ENCODE measurements at places on chromosomes 16 and 17.
A peak's percentile ranks its signal among the peaks of the same experiment; 100 is the strongest.

DNA sequence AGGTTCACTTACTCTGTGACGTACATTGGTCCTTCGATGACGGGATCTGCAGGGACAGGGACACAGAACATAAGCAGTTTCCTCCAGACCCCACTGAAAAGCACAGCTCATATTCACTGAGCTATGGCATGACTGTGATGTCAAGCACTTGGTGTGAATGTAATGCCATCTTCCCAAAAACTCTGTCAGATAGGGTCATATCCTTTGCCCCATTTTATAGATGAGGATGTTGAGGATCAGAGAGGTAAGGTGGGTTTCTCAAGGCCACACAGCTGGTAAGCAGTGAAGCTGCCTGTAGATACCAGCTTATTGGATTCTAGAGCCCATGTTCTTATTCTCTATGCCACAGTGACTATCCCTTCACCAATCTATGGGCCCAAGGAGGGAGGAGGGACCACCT lies 2.5 kb downstream of the ERN2 start:
- DNase-seq = no peak

DNA sequence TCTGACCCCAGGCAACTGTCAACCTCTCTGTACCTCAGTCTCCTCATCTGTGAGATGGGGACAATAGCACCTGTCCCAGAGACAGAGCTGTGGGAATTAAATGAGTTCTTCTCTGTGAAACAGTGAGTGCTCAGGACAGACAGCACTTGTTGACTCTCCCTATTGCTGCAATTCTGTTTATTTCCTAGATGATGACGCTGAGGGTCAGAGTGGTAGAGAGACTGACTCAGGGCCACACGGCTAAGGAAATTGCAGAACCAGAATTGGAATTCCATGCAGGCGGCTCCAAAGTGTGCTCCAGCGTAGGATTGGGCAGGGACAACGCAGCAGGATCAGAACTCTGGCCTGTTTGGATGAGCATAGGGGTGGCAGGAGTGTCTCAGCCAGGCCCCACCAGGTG lies 302.2 kb downstream of the C16orf95 start:
- DNase-seq = no peak

- no peak for DNase-seq
Observed at GRCh38 chr17:77440560-77440981, 299.8 kb downstream of the SEC14L1 start.

GRCh38 chr16:66131156-66131807 lies 235.2 kb upstream of the CDH5 start:
- no peak for DNase-seq

DNA sequence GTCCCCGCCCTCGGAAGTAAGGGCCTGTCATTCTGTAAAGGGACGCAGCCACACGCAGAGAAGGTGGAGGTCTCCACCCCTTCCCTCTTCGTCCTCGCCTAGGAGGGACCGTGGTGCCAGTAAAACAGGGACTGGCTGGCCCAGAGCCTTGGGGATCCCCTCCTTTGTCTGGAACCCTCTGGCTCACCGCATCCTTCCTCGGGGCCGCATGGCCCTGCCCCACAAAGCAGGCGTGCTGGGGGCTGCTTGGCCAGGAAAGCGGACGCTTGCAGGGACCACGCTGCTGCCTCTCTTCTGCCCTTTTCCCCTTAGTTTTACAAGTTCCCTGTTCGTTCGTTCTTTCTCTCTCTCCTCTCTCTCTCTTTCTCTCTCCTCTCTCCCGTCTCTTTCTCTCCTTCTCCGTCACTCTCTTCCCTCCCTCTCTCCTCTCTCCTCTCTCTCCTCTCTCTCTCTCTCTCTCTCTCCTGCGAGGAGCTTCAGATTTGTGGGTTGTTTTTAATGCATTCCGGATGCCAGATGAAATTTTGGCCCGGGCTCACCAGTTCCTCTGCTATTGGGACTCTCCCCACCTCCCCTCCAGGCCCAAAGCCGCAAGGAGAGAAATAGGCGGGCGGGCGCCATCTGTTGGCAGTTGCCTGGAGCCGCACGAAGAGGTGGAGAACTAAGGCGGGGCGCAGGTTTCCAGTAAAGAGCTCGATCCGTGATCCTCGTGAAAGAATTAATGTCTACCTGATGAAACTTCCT lies 35.1 kb upstream of the CDRT4 start:
- no peak for DNase-seq

GRCh38 chr17:57557416-57557815 lies 187.7 kb downstream of the CCDC182 start:
- no peak for DNase-seq

DNA sequence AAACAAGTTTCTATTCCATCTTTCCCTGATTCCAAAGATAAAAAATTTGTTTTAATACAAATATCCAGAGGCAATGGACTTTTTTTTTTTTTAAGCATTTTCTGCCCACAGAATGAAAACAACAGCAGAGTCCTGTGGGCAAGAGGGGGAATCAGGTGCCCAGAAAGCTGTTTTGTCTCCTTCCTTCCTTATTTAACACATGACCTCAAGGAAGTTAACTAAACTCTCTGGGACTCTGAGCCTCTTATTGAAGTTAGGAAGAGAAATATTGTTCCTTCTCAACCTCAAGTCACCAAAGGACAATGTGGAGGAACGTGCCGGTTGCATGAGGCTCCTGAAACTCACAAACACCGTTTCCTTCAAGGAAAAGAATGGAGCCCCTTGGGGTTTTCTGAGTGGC lies 34.9 kb downstream of the LITAF start:
- no peak for DNase-seq

DNA sequence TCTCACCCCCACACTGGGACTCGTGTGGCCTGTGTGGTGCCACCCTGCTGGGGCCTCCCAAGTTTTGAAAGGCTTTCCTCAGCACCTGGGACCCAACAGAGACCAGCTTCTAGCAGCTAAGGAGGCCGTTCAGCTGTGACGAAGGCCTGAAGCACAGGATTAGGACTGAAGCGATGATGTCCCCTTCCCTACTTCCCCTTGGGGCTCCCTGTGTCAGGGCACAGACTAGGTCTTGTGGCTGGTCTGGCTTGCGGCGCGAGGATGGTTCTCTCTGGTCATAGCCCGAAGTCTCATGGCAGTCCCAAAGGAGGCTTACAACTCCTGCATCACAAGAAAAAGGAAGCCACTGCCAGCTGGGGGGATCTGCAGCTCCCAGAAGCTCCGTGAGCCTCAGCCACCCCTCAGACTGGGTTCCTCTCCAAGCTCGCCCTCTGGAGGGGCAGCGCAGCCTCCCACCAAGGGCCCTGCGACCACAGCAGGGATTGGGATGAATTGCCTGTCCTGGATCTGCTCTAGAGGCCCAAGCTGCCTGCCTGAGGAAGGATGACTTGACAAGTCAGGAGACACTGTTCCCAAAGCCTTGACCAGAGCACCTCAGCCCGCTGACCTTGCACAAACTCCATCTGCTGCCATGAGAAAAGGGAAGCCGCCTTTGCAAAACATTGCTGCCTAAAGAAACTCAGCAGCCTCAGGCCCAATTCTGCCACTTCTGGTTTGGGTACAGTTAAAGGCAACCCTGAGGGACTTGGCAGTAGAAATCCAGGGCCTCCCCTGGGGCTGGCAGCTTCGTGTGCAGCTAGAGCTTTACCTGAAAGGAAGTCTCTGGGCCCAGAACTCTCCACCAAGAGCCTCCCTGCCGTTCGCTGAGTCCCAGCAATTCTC lies 27.4 kb downstream of the STH start:
- no peak for DNase-seq

DNA sequence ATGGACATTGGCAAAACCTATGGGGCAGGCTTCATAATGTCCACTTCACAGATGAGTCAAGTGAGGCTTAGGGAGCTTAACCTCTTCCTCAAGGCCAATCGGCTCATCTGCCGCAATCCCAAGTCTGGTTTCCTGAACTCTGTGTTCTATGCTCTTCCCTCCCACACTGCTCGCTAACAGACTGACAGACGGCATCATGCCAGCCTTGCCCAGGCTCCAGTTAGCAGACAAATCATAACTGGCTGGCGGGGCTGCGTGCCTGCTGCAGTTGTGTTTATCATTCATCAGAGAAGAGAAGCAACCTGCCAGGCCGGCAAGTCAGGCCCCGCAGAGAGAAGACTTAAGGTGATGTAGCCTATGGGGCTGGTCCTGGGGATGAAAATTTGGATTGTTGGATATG lies 216.2 kb upstream of the ASIC2 start:
- no peak for DNase-seq

GRCh38 chr17:42180411-42180921 lies 476 bp downstream of the KCNH4 start:
- DNase-seq = no peak

DNA sequence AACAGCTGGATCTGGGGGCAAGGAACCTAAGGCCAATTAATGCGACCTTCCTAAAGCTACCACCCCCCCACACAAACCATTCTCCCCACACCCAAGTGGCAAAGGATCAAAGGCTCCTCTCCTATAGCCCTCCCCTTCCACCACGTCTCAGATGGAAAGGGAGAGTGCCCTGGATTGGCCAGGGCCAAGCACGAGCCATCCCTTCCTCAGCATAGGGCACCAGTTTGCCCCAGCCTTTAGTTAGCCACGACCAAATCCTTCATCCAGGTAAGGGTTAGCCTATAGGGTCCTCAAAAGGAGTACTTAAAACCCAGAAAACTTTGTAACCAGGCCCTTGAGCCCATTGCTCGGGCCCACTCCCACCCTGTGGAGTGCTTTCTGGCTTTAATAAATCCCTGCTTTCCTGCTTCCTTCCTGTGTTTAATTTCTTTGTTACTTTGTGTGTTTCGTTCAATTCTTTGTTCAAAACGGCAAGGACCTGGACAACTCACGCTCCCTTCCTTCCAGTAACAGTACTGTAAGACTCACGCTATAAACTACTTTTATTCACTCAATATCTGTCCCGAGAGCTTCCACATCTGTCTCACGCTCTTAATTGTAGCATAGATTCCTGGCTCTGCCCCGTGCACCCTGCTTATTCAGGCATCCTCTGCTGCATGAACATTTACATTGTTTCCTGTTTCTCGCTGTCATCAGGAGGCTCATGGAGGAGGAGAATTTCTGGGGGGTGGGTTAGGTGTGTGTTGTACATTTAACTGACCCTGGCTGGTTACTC lies 62.3 kb downstream of the TNFRSF13B start:
- no peak for DNase-seq

GRCh38 chr16:65418435-65418834 lies 296.6 kb upstream of the CDH11 start:
- no peak for DNase-seq

DNA sequence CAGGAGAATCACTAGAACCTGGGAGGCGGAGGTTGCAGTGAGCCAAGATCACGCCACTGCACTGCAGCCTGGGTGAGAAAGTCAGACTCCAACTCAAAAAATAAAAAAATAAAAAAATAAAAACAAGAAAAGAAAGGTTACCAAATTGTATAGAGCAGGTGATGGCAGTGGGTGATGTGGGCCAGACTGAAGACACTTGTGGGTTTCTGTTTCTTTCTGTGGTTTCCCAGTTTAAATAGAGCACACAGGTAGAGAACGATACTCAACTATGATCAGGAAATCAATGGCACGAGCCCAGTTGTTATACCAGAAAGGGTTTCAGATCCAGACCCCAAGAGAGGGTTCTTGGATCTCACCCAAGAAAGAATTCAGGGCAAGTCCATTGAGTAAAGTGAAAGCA lies 32.6 kb downstream of the NUBP1 start:
- DNase-seq = no peak

- DNase-seq = no peak
Observed at GRCh38 chr16:11539641-11540050, 47.1 kb downstream of the LITAF start.

DNA sequence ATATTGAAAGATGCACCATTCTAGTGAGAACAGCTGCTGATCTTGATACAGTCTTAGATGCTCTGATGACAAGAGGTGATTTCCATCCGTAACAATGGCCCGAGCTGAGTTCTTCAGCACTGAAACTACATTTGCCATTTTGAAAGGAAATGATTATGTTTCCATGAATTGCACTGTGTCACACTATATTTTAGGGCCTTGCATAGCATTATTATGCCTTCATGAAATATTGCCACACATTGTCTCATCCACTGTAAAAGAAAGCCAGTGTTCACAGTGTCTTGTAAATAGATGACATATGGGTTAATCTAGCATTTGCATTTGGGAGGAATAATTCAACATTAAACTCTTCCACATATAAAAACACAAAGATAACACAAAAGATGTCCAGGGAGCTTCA lies 438.3 kb upstream of the PSMD7 start:
- DNase-seq = no peak

- DNase-seq = no peak
Observed at GRCh38 chr16:16101585-16101984, 121.7 kb downstream of the ABCC6 start.

DNA sequence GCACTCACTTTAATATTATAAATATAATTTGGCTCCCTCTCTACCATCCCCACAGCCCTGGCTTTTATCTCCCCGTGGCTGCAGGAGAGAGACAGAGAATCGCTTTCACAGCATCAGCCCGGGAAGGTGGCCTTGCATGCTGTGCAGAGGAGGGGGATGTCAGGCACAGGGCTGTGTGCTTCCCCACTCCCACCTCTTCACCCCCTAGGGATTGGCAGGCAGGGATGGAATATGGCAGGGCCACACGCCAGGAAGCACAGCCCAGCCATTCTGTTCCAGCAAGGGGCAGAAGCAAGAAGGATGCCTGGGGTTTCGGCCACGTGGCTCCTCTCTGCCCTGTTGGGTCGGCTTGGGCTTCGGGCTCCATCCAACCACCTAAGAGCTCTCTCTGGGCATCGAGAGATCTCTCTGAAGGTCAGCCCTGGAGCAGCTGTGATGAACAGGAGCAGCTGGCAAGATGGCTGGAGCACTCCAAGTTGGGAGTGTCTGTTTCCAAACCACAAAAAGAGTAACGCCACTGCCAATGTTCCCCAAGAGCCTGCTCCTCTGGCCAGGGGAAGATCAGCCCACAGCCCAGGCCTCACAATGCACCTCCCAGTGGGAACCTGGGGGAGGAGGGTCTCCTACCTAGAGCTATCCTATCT lies 223.2 kb downstream of the C16orf78 start:
- DNase-seq = no peak

DNA sequence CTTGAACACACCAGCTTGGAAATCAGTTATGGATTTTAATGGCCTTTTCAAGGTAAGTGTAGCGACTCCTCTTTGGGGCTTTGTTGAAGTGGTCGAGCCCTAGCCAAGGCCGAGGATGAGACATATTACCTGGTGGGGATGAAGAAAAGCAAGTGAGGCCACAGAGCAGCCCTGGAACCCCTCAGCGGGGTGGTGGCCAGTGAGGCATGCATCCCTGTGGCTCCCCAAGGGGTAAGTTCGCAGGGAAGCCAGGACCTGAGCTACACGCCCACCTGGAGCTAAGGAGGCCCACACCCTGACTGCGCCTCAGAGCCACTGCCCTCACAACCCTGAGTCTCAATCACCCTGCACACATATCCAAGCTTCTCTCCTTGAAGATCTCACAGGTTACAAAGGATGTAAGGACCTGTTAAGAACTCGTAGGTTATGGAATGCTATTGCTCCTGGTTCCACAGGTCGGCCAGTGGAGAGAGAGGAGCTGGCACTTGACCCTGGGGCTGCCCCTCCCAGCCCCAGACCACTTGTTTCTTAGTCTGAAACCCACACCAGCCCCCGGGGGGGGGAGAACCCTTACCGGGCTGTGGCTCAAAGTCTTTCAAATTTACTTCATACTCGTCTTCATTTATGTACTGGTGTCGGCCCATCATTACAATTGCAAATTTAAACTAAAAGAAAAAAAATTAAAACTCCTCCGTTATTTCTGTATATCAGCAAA lies 12.0 kb downstream of the LITAFD start:
- DNase-seq = no peak

GRCh38 chr17:71828182-71828596 lies 292.6 kb upstream of the SOX9 start:
- DNase-seq = peak; percentile 88

Data from NCI-H1436 treated with DMSO at 0.1 percent for 48 hours (cell line).